ENCODE measurements at places on chromosomes 5 and 9.

- peaks cover 22% of the 10 kb centered on the region for H3K4me1 ChIP-seq
- H3K27me3 ChIP-seq: no peaks in the 10 kb centered on the region
- DNase-seq: no peak
- no peaks in the 10 kb centered on the region for H3K36me3 ChIP-seq
- H3K4me3 ChIP-seq: no peak overlapping the region
Measured at GRCh38 chr5:74885170-74885569, 19.0 kb upstream of the FAM169A start.

DNA sequence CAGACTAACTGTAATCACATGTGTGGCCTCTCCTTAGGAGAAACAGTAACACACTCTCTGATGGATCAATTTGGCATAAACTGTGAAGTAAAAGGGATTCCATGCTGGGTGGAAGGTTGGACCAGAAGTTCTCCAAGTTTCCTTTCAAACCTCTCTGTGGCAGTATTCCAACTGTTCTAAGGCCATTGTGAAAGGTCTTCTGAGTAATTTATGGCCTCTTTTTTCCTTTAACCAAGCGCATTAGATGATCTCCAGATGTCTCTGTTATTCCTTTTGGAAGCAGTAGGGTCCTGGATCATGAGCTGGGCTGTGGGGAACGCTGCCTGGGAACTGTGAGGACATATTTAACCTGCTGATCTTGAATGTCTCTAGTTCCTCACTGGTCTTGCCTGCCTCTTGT lies 80.6 kb upstream of the IL6ST start:
- no peak overlapping the region for H3K27ac ChIP-seq
- peaks cover 9% of the 10 kb centered on the region for H3K27me3 ChIP-seq
- H3K4me3 ChIP-seq: no peak overlapping the region
- no peaks in the 10 kb centered on the region for H3K36me3 ChIP-seq
- DNase-seq: no peak
- H3K4me1 ChIP-seq: peaks cover 6% of the 10 kb centered on the region

DNA sequence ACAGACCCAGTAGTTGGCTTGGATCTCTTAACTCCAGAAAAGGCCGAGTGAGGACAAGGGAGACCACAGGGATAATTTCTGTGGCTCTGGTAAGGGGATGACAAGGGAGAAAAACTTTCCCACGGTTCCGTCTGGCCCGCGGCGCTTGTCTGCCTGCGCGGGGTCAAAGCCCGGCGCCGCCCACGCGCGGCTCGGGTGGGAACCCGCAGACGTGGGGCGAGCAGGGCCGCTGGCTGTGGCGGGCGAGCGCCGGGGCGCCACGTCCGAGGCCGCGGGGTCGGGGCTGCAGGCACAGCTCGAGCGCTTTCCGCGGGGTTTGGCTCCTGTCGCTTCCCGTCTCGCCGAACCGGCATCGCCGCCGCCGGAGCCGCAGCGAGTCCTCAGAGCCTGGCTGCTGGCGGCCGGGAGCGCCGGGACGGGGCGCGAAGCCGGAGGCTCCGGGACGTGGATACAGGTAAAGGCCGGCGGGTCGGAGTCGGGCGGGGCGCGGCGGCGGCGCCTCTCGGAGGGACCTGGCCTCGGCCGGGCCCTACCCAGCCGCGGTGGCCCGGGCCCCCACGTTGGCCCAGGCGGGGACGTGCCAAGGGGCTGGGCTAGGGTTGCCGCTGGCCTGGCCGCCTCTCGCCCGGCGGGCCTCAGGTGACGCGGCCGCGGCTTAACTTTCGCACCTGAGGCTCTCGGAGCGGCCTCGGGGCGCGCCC lies at the start of gene RNF180:
RNF180 (plus strand) TSS at position 344 of the 701 bp plus-strand sequence. CDS start 34,965 bp downstream, outside the sequence.
- H3K4me1 ChIP-seq: no peaks in the 10 kb centered on the region
- H3K27me3 ChIP-seq: peaks cover 18% of the 10 kb centered on the region
- H3K27ac ChIP-seq: no peak within 1 kb of the TSS
- DNase-seq: no peak
- H3K4me3 ChIP-seq: no peak within 1 kb of the TSS

DNA sequence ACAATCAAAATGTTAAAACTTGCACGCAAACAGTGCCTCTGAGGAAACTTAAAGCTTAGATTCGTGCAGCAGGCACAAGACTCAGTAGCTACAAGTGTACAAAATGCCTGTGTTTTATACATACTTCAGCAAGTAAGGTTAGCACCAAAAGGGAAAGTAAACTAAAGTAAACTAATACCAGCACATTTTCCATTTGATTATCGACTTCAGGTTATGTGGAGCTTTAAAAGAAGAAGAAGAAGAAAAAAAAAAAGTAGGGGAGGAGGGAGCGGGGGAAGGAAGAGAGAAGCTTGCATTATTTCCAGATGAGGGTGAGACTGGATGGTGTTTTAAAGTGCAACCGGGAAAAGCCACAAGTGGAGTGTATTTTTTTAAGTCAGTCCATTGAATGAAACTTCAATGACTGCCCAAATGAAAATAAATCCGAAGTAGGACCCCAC lies 596 bp upstream of the ADAMTS6 start:
- peaks cover 21% of the 10 kb centered on the region for H3K4me1 ChIP-seq
- no peaks in the 10 kb centered on the region for H3K27me3 ChIP-seq
- peaks cover 9% of the 10 kb centered on the region for H3K36me3 ChIP-seq
- no peak overlapping the region for H3K27ac ChIP-seq
- no peak for DNase-seq

GRCh38 chr9:134730761-134731496 lies 89.3 kb downstream of the COL5A1 start:
- no peaks in the 10 kb centered on the region for H3K27me3 ChIP-seq
- H3K27ac ChIP-seq: no peak overlapping the region
- DNase-seq: no peak
- H3K4me1 ChIP-seq: no peaks in the 10 kb centered on the region
- H3K36me3 ChIP-seq: no peaks in the 10 kb centered on the region
- no peak overlapping the region for H3K4me3 ChIP-seq

- DNase-seq: no peak
- no peaks in the 10 kb centered on the region for H3K36me3 ChIP-seq
- peaks cover 16% of the 10 kb centered on the region for H3K4me1 ChIP-seq
Measured at GRCh38 chr9:112548836-112549595, 62.4 kb downstream of the KIAA1958 start.

- H3K36me3 ChIP-seq: no peaks in the 10 kb centered on the region
- peaks cover 18% of the 10 kb centered on the region for H3K4me1 ChIP-seq
- H3K27ac ChIP-seq: no peak overlapping the region
- DNase-seq: no peak
- peaks cover 52% of the 10 kb centered on the region for H3K27me3 ChIP-seq
Measured at GRCh38 chr9:77455312-77455927, 192.7 kb downstream of the GNA14 start.

DNA sequence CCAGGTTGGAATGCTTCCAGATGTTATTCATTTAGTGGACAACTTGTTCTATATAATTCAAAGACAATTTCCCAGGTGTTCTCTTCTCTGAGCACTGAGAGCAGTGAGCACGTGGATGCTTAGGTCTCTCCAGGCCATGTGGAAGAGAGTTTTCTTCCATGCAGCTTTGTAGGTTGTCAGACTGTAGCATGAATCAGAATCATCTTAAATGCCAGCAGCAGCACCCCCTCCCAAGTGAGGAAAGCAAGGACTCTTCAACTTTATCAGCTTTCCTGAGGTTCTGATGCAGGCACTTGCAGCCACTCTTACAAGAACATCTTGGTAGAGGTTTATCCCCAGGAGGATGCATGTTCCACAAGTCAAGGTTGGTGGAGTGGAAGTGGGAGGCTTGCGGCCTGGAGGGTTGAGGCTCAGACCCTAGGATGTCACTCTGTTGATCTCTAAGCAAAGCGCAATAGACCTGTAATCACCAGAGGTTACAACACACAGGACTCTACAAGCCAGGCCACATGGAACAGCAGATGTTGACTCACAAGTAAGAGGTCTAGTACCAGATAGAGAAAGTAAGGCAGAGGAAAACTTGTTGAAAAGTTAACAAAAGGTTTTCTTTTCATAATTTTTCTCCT lies 47.7 kb downstream of the UGCG start:
- no peaks in the 10 kb centered on the region for H3K36me3 ChIP-seq
- no peak for DNase-seq
- peak overlapping the region; percentile 62 for H3K27ac ChIP-seq

GRCh38 chr9:123364241-123364824 lies 8.3 kb downstream of the CRB2 start:
- DNase-seq: no peak
- peaks cover 2% of the 10 kb centered on the region for H3K36me3 ChIP-seq
- H3K27me3 ChIP-seq: peaks cover 39% of the 10 kb centered on the region
- no peaks in the 10 kb centered on the region for H3K4me1 ChIP-seq
- no peak overlapping the region for H3K27ac ChIP-seq
- no peak overlapping the region for H3K4me3 ChIP-seq

DNA sequence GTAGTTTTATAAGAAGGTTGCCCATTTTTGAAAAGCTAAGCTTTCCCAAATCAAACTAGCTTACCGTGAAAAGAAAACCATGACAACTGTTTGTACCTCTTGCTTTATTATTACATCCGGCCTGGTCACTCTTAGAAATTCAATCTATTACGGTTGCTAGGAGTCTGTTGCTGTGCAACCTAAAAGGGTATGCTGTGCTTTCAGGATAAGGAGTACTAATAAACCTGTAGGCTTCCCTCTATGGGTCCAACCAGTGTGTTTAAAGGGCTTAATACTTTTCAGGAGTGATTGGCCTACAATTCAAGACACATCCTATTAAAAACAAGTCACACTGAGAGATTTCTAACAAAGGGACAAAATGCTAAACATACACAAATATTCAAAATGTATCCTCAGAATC lies 27.1 kb downstream of the RFX3 start:
- H3K27ac ChIP-seq: no peak overlapping the region
- no peak for DNase-seq
- H3K4me1 ChIP-seq: peaks cover 15% of the 10 kb centered on the region
- peaks cover 1% of the 10 kb centered on the region for H3K36me3 ChIP-seq
- H3K4me3 ChIP-seq: no peak overlapping the region

DNA sequence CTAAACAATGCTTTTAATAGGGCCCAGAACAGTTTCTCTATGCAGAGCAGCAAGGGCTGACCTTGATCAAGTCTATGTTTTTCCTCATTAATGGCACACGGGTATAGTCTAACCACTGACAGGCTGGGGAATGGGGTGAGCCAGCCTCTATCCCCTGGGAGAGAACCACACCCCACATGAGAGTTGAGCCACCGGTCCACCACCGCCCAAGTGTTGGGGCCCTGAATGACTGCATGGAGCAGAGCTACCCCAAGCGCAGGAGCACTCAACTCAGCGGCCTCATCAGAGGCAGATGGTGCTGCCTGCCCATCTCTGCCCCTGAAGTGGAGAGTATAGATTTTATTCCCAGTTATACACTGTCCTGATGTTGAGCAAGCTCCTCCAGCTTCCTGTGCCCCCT lies 247.9 kb upstream of the IRX1 start:
- H3K36me3 ChIP-seq: no peaks in the 10 kb centered on the region
- no peak overlapping the region for H3K27ac ChIP-seq
- no peak for DNase-seq
- H3K4me3 ChIP-seq: no peak overlapping the region
- no peaks in the 10 kb centered on the region for H3K4me1 ChIP-seq

DNA sequence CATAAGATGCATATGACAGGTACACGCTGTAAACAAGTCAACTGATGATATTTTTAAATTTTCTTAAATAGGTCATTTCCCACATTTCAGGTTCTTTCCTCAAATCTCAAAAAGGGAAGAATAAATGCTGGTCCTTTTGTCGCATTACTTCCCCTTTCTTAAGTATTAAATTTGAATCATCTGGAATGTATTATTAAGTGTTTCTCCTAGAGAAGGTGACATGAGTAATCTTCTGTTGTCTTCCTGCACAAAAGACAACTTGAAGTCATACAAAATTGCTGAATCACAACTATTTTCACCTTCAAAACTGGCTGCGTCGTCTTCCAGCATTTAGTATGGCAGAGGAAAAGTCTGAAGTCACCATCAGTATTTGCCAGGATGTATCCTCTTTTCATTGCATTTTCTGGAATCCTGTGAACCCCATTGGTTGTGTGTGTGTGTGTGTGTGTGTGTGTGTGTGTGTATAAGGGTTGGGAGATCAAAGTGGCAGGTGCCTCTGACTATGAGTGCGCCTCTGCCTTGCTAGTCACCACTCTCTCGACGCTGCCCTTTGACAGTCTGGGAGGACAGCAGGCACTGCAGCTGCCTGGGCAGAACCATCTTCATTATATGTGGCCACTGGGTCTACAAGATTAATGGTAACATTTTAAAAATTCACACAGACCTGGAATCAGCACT lies 86.9 kb downstream of the MVB12B start:
- no peak for DNase-seq
- H3K36me3 ChIP-seq: peaks cover 8% of the 10 kb centered on the region
- H3K27me3 ChIP-seq: no peaks in the 10 kb centered on the region
- H3K27ac ChIP-seq: no peak overlapping the region
- H3K4me1 ChIP-seq: peaks cover 58% of the 10 kb centered on the region

DNA sequence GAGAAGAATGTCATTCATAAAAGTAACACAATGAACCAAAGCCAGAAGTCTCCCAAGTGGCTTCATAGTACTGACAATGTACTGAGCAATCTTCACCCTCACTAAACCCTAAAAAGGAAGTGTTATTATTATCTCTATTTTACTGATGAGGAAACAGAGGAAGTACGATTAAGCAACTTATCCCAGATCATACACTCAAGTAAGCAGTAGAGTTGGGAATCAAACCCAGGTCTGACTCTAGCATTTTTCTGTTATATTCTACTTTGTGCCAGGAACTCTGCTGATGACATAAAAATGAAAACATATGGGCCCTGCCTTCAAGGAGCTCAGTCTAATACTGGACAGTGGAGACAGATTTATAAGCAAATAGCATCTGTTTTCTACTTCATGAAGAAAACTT lies 109.2 kb downstream of the RAPGEF6 start:
- DNase-seq: no peak
- peaks cover 4% of the 10 kb centered on the region for H3K36me3 ChIP-seq
- H3K27me3 ChIP-seq: no peaks in the 10 kb centered on the region
- peaks cover 56% of the 10 kb centered on the region for H3K4me1 ChIP-seq
- peak overlapping the region; percentile 3 for H3K27ac ChIP-seq

GRCh38 chr5:88673253-88674105 lies 209.5 kb downstream of the MEF2C start:
- H3K4me3 ChIP-seq: peak overlapping the region; percentile 59
- DNase-seq: no peak
- H3K27ac ChIP-seq: peak overlapping the region; percentile 91
- peaks cover 16% of the 10 kb centered on the region for H3K4me1 ChIP-seq

GRCh38 chr5:140049205-140049604 lies 6.1 kb upstream of the NRG2 start:
- H3K36me3 ChIP-seq: no peaks in the 10 kb centered on the region
- H3K27ac ChIP-seq: no peak overlapping the region
- H3K4me3 ChIP-seq: no peak overlapping the region
- DNase-seq: no peak
- H3K4me1 ChIP-seq: no peaks in the 10 kb centered on the region

DNA sequence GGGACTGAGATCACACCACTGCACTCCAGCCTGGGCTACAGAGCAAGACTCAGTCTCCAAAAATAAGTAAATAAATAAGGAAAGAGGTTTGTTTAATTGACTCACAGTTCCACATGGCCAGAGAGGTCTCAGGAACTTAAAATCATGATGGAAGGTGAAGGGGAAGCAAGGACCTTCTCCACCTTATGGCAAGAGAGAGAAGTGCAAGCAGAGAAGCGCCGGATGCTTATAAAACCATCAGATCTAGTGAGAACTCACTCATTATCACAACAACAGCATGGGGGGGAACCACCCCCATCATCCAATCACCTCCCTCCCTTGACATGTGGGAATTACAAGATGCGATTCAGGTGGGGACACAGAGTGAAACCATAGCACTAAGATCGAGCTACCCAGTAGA lies 22.8 kb upstream of the RGMB start:
- no peak for DNase-seq
- H3K4me3 ChIP-seq: no peak overlapping the region
- peaks cover 62% of the 10 kb centered on the region for H3K27me3 ChIP-seq
- no peak overlapping the region for H3K27ac ChIP-seq
- H3K4me1 ChIP-seq: no peaks in the 10 kb centered on the region
